ENCODE measurements at places on chromosomes 2 and 18.

GRCh38 chr18:76757335-76757734, 65.0 kb upstream of the ZNF236 start:
- no peak for DNase-seq

GRCh38 chr2:199874209-199874608, 23.2 kb upstream of the FTCDNL1 start:
- no peak for DNase-seq

DNA sequence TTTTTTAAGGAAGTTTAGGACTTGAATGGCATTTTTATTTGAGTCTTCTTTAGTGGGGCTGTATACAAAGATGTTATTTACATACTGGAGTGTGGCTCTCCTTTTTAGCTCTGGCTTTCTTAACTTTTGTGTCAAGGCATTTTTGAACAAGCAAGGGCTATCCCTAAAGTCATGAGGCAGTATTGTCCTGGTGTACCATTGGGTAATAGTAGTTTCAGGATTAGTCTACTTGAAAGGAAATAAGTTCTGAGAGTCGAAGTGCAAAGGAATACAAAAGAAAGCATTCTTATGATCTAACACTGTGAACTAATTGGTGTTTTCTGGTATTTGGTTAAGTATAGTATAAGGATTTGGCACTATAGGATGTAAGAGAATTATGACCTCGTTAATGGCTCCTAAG, 1.9 kb upstream of the CYP27A1 start:
- DNase-seq = no peak

- no peak for DNase-seq
Measured at GRCh38 chr2:152106464-152106863, 7.6 kb upstream of the CACNB4 start.

DNA sequence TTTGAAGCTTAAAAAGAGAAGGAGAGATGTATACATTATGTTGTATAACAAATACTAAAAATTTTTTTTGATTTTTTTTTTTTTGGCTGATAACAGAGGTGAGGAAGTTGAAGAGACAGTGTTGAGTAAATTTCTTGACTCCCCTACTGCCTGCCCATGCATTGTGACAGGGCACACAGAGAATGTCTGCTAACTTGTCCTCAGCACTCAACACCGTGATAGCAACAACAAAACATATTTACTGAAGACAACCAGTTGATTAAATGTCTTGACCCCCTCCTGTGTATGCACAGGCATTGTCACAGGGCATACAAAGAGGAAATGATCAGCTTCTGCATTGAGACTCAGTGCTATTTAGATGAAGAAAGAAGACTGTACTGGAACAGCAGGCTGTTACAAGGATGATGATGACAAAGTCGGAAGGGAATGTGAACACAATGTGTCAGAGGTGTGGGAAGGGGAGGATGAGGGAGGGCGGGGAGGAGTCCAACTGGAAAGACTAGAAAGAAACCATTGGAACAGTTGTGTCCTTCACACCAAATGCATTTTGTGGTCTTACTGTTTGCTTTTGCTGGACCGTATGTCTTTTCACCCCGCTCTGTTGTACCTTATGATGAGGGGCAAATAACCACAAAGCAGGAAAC, 89.5 kb downstream of the CERS6 start:
- no peak for DNase-seq

- no peak for DNase-seq
Measured at GRCh38 chr2:173881461-173881860, 83.7 kb downstream of the SP3 start.

GRCh38 chr2:152056418-152056817, 42.4 kb downstream of the CACNB4 start:
- DNase-seq = no peak

GRCh38 chr2:137963535-137964065, 673 bp upstream of the HNMT start:
- DNase-seq = no peak

DNA sequence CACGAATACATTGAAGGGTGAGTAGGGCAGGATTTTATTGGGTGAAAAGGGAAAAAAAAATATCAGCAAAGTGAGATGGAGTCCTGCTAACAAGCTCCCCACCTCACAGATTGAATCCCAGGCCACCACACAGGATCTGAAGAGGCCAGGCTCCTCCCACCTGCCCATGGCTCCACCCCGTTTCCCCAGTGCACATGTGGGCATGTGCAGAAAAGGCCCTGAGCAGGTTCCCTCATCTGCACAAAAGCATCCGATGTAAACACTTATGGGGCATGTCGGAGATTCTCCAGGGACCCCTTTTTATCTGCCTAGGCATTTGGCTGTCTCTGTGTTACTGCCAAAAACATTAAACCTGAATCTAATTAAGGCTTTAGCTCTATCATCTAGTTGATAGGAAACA, 35.2 kb downstream of the SKA1 start:
- no peak for DNase-seq

DNA sequence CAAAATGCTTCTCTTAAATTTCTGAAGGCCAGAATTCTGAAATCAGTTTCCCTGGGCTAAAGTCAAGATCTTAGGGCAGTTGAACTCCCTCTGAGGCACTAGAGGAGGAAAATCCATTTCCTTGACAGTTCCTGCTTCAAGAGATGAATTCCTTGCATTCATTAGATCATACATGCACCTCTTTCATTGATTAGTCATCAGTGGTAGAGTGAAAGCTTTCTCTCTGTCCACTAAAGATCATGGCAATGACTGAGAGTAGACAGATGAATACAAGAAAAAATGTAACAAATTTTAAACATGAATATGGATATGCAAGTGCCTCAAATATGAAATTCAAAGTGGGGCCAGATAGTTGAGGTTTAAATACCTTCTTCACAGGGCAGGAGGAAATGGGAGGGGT, 693.4 kb upstream of the TMEFF2 start:
- DNase-seq = no peak

- DNase-seq = no peak
Measured at GRCh38 chr2:3597567-3597966, 2.7 kb downstream of the COLEC11 start.

- no peak for DNase-seq
Measured at GRCh38 chr2:222423632-222424275, 589 bp upstream of the SGPP2 start.

GRCh38 chr2:98872526-98872925, 63.5 kb downstream of the CRACDL start:
- DNase-seq = no peak

DNA sequence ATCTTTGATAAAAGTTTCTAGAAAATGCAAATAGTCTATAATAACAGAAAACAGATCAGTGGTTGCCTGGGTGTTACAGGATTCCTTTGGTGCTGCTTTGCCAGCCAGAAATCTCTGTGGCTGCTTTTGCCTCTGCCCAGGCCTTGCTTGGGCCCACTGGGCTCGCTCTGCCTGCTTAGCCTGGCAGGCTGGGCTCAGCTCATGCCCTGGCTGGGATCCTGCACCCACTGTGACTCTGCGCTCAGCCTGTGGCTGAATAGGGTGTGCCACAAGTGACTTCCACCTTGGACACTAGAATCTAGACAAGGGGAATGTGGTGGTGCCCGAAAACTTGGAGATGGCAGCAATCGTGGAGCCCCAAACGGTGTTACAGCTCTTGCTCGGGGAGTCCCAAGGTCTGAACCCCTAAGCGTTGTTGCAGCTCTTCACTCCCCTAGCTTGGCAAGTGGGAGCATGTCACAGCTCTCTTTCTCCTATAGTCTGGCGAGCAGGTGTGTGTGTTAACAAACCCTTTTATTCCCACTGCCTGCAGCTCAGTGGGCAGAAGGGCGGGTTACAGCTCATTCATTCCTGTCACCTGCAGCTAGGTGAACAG, 50.9 kb downstream of the FBXO48 start:
- DNase-seq = no peak

DNA sequence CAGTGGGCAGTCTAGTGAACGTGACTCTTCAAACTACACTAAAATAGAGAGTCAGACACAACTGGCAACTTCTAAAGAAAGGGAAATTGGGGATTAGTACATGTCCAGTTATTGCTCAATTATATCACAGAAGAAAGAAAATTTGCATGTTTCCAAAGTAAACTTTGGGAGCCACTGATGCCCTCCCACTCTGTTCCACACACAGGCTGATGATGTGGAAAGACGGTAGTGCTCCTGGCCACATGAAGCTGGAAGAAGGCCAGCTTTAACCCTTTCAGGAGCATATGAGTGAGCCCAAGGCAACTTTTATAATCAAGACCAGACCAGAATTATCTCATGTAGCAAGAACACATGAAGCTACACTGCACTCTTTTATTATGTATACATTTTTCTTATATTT, 141.0 kb downstream of the NR4A2 start:
- DNase-seq = no peak

DNA sequence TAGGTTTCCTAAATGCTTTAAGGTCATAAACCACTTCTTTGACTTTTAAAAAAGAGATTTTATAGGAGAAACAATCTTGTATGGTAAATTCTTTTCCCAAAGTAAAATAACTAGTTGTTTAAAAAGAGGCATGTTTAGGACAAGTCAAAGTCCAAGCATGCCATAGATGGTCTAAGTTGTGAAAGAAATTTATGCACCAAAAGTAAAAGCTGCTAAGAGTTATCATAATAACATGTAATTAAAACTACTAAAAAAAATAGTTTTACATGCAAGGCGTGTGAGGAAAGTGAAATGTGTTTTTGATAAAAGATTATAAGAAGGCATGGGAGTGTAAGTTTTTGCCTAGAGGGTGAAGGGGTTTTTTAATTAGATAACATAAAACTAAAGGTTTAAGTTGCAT, 22.5 kb downstream of the FAM210A start:
- DNase-seq = no peak

DNA sequence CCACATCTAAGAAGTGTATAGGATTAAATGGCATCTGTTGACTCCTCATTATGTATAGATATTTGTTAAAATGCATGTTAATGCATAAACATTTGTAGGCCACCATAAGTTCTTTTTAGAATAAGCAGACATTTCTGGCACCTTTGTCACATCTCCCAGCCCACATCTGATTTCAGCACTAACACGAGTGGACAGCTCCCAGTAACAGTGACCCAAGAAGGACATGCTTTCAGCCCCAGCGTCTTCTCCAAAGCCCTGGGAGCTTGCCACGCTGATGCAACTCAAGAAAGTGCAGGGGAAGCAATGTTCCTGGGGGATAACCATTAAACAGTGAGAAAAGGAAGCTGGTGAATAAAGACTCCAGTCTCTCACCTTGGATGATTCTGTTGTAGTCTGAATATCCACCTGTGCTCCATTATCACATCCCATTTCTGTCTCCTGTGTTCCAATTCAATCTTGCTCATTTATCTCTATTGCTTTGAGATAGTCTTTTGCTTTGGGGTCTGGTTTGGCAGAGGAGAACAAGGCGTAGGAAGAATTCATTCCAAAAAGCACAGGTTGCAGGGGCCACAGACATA, 182.6 kb upstream of the THSD7B start:
- DNase-seq = no peak

DNA sequence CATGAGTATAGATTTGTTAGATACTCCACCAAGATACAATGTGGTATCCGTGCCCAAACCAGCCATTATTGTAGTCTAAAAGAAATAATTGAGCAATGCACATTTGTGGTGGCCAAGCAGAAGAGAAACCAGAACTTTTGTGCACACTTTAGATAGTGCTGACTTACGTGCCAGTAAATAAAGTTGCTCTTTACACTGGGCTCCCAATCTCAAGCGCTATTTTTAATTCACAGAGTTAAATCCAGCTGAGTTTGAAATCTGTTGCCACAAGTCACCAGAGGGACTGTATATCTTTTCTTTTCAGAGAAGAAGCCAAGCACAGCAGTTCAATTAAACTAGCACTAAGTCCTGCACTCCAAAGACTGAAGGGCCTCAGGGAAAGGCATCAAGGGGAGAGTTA, 680.4 kb downstream of the TDRD15 start:
- no peak for DNase-seq

- no peak for DNase-seq
Measured at GRCh38 chr2:194166818-194167217, 1490.2 kb upstream of the SLC39A10 start.

GRCh38 chr18:9434122-9434701, 41.1 kb upstream of the RALBP1 start:
- DNase-seq = no peak

- no peak for DNase-seq
Measured at GRCh38 chr2:159828738-159829137, 30.7 kb upstream of the CD302 start.

- no peak for DNase-seq
Measured at GRCh38 chr18:21359746-21360145, 117.7 kb downstream of the GREB1L start.

- no peak for DNase-seq
Measured at GRCh38 chr2:224869601-224870233, 153.6 kb upstream of the CCDC195 start.

DNA sequence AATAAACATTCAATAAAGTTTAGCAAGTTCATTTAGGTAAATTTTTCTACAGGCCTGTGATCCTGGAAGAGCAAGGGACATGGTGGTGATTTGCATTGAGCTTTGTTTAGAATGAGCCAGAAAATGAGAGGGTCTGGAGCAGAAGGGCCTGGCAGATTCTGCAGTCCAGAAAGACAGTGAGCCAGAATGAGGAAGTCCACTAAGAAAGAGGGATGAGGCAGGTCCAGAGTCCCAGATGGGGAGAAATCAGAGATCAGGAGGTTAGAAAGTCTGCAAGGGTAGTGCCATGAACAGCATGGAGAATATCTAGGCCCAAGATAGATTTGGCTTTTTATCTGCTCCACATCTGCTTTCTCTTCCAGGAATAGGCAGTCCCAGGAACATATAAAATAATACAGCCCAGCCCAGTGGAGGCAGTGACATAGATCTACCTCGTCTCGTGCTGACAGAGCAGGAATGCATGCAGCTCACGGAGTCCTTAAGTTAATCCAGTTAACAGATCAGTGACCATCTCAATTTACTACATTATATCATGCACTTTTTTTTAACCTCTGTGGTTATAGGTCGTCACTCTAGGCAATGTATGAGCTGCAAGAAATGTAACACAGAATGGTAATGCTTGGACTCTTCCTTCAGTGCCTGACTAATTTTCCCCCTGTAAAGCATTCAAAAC, 429.0 kb downstream of the SUCLG1 start:
- no peak for DNase-seq

- no peak for DNase-seq
Measured at GRCh38 chr2:133787207-133787606, 218.9 kb upstream of the NCKAP5 start.

DNA sequence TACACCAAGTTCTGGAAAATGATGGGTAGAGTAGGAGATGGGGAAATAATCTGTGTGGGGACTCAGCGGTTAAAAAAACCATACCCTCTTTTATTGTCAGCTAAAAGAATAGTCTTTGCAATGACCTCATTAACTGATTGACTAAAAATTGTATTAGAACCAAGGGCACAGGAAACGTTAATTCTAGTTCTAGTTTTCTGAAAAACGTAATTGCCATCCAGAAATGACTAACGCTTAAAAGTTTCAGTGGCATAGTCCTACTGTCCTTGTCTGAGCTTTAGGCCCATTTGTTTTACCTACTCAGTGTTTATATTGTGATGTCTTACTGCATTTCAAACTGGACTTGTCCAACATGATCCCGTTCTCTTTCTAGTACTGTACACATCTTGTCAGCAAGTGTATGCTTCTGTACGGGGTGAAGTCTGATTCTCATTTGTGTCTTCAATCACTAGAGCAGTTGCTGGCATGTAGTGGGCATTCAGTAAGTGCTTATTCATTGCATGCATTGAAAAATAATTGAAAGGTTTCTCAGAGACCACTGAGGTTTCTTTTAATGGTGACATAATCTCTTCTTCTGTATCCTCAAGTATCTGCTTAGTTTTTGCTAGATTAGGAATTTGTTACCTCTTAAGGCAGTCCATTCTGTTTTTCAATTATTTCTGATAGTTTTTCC, 81.5 kb downstream of the ZNF407 start:
- no peak for DNase-seq

GRCh38 chr18:43116699-43117294, 1.3 kb upstream of the RIT2 start:
- no peak for DNase-seq

- DNase-seq = no peak
Measured at GRCh38 chr2:199751492-199752120, 99.4 kb downstream of the FTCDNL1 start.

- no peak for DNase-seq
Measured at GRCh38 chr2:233935426-233935825, 18.3 kb downstream of the TRPM8 start.
